Frontal cortex (tissue), 4 donors: ENCODE measurements at places on chromosomes 16 and 17.
A peak's percentile ranks its signal among the peaks of the same experiment; 100 is the strongest.

GRCh38 chr16:71746442-71747046, 22.0 kb upstream of the PHLPP2 start:
- DNase-seq = peak; percentile 52

DNA sequence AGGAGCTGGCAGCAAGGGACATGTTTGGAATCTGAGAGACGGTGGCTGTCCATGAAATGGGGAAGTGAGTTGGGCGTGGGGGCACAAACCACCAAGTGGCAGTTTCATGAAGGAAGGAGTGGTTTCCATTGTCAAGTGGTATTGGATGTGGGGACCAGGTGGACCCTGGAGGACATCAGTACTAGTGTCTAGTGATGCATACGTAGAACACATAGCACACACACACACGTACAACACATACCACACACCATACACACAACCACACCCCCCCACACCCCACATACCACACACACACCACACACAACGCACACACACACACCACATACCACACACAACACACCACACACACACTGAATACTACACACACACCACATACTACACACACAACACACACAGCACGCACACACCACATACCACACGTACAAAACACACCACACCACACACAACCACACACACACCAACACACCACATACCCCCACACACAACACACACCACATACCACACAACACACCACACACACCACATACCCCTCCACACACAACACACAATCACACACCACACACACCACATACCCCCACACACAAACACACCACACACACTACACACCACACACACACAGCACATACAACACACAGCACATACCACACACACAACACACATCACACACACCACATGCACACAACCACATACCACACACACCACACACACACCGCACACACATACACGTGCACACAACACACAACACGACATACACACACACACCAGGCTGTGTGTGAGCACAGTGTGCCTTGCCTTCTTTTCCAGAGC, 41.1 kb upstream of the GSE1 start:
- DNase-seq = no peak

DNA sequence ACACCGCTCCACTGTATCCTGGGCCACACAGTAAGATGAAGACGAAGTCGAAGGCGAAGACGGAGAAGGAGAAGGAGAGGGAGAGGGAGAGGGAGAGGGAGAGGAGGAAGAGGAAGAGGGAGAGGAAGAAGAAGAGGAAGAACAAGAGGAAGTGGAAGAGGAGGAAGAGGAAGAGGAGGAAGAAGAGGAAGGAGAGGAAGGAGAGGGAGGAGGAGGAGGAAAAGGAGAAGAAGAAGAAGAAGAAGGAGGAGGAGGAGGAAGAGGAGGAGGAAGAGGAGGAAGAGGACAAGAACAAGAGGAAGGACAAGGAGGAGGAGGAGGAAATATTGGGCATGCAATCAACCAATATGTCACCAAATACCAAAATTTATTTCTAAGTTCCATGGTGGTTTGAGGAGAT, 149.5 kb upstream of the ERCC4 start:
- DNase-seq = no peak

DNA sequence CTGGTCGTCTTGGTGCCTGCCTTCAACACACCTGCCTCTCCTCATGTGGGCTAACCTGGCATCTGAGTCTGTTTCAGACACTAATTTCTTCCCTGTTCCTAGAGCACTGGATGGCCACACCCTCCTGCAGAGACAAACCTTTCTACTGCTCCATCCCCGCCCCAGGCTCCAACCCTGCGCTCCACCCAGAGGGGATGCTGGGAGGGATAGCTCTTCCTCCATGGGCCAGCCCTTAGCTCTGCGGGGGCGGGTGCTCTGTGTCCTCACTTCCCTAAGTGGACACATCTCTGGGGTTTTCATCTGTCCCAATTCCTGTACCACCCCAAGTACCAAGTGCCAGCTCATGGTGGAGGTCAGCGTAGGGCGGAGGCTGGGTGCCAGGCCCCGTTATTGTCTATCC, 11.0 kb upstream of the CRISPLD2 start:
- DNase-seq = no peak

DNA sequence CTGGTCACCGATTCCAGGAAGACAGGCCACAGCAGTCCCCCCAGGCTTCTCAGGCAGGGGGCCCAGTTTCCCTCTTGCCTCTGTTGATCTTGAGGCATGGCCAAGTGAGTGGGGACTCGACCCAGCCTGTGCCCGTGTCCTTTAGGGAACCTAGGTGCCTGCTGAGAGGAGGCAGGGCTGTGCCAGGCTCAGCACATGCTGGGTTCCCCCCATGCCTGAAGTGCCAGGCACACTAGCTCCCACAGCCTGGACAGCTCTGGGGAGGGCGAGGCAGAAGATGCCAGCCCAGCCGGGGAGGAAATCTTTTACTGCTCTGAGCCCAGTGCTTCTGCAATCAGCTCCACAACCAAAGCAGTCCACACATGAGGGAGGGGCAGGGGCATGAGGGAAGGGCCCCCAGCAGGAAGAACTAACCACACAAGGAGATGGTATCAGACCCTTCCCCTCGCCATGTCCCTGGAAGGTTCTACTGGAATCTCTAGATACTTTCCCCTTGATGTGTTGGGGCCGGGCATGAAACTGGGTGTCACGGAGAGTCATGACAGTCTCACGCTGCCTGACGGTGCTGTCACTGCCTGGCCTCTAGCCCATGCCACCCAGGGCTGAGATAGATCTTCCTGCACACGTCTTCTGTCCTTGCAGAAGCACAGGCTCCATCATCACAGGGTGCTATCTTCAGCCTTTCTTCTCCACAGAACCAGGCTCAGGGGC, 25.5 kb downstream of the MYO18A start:
- no peak for DNase-seq

DNA sequence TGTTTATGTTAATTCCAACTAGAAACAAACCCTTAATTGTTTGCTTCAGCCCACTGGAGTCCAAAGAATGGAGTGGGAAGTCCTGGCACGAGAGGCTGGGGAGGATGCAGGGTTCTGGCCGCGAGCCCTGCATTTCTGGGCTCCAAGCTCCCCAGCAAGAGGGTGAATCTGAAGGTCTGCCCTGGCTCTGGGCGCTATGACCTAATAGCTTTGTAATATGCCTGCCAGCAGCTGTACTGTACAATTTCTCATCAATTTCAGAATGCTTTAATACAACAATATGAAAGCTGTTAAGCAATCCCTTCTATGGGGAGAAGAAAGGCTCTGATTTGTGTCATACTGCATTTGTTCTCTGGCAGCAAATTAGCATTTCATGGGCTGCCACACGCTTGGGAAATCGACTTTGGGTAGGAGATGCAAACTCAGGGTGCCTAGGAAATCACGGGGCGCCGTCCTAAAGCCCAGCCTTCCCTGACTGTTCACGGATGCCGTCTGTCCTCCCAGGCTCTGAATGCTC, 43.8 kb downstream of the NDEL1 start:
- DNase-seq = peak; percentile 62

DNA sequence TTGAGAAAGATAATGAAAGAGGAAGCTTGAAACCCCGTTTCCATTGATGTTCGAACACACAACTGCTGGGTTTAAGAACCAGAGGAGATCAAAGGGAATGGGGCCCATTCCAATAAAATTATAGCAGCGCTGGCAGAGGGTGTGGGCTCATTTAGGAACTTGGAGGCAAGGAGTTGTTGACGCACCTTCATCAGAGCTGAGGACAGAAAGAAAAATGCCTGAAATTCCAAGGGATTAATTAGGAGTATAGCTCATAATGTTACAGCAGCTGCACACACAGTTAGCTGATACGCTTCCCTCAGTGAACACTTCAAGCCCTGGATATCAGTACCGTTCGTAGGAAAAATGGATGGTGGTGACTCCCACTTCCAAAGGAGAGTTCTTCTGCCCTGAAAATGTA, 127.2 kb downstream of the AXIN2 start:
- DNase-seq = no peak

GRCh38 chr17:38559880-38560230, 45.9 kb downstream of the SRCIN1 start:
- DNase-seq = no peak

- no peak for DNase-seq
These were observed 983.9 kb upstream of the EEF2KMT start for GRCh38 chr16:6081320-6081976.

GRCh38 chr16:55645986-55646385, 9.8 kb upstream of the SLC6A2 start:
- no peak for DNase-seq

- DNase-seq = no peak
These were observed 221.5 kb downstream of the IRF8 start for GRCh38 chr16:86120201-86121192.

DNA sequence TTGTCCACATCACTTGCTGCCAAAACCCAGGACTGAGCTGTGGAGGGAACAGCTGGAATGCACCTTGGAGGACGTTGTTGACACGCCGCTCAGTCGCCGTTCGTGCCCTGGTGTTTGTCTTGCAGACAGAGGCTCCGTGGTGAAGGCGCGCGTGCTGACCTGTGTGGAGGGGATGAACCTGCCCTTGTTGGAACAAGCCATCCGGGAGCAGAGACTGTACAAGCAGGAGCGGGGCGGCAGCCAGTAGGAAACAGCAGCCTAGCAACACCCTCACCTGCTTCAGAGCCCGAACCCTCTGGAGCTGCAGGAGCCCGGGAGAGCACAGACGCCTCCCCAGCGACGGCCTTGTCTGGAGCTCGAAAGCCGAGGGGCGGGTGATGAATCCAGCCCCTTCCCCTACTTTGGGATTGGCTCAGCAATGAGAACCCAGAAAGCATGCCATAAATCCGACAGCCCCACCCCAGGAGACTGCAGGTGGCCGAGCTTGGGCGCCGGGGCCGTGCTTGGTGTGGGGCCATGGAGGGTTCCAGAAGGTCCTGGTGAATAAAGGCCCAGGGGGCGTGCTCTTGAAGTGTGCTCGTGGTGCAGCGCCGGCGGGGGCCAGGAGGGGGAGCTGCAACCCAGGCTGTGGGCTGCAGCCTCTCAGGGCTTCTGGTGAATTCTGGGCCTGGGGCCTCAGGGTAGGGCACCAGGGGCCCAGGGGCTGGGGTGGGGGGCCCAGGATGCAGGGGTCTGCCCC, 470 bp upstream of the CDK3 start:
- DNase-seq = peak; percentile 75

DNA sequence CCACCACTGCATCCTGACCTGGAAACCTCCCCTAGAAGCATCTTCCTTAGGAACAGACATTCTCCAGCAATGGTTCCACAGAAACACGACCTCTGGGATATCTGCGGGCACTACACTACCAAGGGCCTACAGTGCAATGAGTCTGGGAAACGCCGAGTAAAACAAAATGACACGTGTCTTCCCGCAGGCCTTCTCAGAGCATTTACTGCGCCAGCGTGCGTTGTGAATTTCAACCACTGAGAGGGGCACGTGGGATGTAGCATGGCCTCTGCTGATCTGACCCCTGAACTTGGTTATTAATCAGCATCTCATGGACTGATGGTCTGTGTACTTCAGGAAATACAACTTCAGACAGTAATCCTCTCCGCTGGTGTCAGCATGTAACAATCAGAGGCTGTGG, 173.0 kb downstream of the C16orf95 start:
- no peak for DNase-seq

DNA sequence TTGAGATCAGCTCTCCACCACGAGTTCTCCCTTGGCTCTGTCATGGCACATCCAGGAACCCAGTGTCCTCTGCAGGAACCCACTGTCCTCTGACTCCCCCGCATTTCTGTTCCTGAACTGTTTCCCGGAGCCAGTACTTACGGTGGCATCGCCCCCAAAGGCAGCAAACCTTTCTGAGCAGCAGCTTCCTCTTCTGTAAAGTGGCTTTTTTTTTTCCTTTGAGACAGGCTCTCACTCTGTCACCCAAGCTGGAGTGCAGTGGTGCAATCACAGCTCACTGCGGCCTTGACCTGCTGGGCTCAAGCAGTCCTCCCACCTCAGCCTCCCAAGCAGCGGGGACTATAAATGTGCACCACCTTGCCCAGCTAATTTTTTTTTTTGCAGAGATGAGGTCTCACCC, 32.2 kb downstream of the NAGPA start:
- DNase-seq = no peak

- DNase-seq = no peak
These were observed 364.1 kb downstream of the CPPED1 start for GRCh38 chr16:12439399-12440227.

GRCh38 chr17:65679165-65679845, 117.9 kb upstream of the AXIN2 start:
- no peak for DNase-seq

DNA sequence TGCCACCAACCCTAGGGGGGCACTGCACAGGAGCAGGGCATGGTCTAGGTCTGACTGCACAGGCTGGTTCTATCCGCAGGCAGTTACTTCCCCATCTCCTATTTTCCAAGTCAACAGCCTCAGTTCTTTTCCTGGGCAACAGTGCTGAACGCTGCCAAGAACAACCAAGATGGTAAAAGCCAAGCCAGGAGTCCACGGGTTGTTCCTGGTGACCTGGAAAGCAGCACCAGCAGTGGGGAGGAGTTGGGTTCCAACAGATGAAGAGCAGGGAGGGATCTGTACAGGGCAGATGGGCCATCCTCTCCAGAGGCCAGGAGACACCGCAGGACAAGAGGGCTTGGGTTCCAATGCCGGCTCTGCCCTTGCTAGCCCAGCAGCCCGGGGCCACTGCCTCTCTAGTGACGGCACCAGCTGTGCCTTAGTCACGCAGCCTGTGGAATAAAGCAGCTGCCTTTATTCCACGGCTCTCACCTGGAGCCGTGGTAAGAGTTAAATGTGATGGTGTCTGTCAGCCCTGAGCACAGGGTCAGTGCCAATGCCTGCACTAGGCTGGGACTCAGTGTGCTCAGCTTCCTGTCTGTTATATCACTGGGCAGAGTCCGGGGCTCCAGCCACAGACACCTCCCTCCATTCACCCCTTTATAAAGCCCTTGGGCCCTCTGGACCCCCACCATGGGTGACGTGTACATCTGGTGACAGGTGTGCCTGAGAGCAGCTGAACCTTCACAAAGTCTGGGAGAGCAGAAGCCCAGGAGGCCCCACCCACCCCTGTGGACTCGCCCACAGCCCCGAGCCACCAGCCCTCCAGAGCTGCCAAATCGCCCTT, 44.9 kb downstream of the MARF1 start:
- no peak for DNase-seq

DNA sequence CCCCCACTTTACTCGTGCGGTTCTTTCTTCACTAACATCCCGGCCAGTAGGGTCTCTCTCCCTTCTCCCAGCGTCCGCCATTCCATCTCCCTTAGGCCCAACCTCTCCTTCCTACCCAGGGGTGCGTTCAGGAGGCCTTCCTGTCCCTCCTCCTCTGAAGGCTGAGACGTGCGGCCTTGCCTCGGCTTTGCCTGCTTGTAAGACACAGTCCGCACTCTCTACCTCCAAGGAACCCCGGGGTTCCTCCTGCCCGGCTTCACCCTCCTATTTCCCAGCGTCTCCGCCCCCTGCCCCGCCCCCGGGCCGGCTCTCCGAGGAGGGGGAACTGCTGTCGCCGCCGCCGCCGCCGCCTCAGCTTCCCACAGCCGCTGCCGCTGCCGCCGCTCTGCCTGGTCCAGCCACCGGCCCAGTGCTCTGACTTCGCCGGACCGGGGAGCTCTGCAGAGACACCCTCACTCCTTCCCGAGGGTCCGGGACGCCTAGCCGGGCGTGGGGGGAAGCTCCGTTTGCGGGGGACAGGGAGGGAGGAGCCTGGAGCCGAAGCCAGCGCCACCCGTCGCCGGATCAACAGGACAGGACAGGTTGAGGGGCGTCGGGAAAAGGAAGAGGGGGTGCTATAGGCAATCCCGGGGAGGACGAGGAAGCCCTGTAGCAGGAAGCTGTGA, 1.2 kb upstream of the FGF11 start:
- peak; percentile 59 for DNase-seq

- DNase-seq = no peak
These were observed 137.2 kb downstream of the CYLD start for GRCh38 chr16:50878966-50879615.
